GM10248 (cell line): ENCODE measurements at places on chromosomes 4 and X.

- DNase-seq = peak; percentile 56
Observed at GRCh38 chr4:127698789-127699200, 31.4 kb upstream of the SLC25A31 start.

DNA sequence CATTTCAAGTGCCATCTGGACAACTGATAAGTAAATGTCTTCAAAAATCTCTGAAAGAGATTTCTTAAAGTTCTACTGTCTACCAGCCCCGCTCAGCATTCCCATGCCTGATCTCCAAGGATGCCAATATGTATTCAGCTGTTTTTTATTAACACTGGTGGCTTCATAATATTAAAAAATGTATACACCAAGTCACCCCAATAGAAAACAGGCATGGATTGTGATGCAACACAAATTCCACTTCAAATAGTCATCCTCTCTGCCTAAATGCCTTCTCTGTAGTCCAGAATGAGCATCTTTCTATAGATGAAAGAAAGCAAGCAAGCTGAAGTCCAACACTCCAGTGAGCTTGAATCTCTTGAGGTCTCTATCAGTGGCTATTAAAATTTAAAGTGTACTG lies 152.2 kb upstream of the PPARGC1A start:
- DNase-seq = no peak

DNA sequence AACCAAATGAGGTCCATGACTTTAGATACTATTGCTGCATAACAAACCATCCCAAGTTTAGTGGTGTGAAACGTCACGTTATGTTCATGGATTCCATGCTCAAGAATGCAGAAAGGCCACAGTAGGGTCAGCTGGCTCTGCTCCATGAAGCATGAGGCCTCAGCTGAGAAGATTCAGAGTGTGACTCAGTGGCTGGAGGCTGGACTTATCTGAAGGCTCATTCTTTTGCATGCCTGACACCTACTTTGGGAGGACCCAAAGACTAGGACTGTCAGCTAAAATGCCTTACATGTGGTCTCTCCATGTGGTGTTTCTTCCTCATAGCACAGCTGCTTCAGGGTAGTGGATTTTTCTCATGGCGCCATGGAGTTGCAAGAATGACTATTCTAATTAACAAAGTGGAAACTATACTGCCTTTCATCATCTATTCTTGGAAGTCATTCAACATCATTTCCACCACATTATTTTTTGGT lies 11.5 kb upstream of the CCDC149 start:
- no peak for DNase-seq

GRCh38 chr4:13262816-13263215 lies 221.3 kb downstream of the RAB28 start:
- no peak for DNase-seq

GRCh38 chr4:76035141-76035540 lies 729 bp downstream of the CXCL11 start:
- no peak for DNase-seq

DNA sequence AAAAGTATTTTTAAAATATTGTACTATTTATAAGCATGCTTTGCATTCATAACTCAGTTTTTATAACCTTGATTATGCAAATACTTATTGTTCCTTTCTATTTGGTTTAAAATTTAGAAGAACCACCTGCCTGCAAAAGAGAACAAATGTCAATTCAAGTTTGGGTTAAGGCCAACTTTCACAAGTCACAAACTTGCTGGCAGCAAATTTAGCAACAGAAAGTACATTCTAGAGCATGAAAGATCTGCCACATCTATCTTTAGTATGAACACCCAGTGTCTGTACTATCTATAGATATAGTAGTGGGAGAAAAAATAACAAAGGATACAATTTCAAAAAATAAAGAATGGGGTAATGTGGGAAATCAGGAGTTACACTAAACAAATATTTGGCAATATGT lies 1014.2 kb downstream of the C4orf33 start:
- no peak for DNase-seq

DNA sequence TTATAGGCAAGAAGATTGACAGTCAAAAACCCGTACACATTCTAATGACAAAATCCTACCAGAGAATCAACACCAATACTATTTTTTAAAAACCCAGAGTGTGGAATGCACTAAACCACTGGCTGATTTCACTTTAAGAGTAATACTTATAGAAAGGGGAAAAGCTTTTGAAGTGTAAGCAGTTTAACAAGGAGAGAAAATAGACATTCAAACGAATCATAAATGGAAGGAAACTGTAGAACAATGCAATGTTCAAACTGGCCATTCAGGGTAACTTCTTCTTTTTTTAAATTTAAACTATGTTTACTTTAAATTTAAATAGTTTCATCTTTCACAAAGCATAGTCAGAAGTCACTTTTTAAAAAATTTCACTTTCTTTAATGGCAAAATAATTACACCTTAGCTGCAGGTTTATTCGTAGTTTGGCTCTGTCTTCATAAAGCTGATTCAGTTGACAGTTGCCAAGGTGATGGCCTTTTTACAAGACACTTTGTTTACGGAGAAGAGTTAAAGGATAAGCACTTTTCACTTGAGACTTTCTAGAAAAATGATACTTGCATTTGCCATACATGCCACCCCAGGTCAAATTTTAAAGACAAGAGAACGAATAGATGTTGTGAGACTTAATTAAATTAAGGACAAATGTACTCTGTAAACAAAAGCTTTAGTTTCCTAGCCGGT lies 82.4 kb upstream of the KLF3 start:
- DNase-seq = no peak

GRCh38 chr4:156242390-156242789 lies 288.7 kb upstream of the CTSO start:
- no peak for DNase-seq

DNA sequence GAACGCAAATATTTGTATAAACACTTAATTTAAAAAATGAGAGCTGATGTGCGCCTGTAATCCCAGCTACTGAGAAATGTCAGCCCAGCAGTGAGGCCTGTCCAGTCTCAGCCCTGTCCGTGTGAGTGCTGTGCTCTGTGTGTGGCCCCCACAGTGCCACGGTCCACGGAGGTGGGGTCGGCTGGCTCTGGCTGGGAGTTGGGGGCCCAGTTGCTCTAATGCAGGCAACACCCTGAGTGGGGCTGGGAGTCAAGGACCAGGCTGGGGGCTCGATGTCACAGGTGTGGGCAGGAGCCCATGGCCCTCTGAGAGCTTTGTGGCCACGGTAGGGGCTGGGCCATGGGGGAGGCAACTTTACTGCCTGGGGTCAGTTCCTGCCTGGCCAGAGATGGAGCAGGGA lies 12.8 kb downstream of the PCGF3 start:
- DNase-seq = no peak

DNA sequence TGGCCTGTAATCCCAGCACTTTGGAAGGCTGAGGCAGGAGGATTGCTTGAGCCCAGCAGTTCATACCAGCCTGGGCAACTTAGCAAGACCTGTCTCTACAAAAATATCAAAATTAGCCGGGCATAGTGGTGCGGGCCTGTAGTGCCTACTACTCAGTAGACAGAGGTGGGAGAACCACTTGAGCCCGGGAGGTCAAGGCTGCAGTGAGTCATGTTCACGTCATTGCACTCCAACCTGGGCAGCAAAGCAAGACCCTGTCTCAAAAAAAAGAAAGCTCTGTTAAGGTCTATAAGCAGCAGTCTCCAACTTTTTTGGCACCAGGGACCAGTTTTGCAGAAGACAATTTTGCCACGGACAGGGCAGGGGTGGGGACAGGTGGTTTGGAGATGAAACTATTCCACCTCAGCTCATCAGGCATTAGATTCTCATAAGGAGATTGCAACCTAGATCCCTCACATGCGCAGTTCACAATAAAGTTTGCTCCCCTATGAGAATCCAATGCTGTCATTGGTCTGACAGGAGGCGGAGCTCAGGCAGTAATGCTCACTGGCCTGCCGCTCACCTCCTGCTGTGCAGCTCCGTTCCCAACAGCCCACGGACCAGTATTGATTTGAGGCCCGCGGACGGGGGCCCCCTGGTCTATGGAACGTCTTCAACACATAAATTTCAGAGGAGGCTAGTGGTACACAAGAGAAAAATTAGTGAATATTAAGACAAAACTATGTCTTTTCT lies 67.9 kb downstream of the KLHL8 start:
- no peak for DNase-seq

DNA sequence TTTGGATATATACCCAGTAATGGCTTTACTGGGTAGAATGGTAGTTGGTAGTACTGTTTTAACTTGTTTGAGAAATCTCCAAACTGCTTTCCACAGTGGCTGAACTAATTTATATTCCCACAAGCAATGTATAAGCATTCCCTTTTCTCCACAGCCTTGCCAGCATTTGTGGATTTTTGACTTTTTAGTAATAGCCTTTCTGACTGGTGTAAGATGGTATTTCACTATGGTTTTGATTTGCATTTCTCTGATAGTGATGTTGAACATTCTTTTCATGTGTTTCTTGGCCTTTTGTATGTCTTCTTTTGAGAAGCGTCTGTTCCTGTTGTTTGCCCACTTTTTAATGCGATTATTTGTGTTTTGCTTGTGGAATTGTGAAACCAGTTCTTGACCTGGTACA lies 290.5 kb downstream of the BMPR1B start:
- DNase-seq = no peak

GRCh38 chr4:107317611-107318010 lies 281.5 kb upstream of the DKK2 start:
- DNase-seq = no peak

DNA sequence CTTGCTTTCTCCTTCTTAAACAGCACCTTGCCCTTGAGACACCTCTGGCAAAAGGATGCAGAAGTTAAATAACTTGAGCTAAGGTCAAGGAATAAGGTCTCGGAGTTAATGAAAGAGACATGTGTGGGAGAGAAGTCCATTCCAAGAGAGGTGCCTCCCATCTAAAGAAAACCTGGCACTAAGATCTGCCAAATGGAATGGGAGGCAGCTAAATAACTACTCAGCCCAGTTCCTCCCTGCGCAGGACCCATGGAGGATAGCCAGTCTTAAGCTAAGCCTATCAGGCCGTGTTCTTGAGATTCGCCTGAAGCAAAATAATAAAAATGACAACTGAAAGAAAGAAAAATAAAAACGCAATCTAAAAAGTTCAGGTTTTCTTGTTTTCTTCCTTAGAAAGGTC lies 20.7 kb upstream of the ELF4 start:
- DNase-seq = no peak

DNA sequence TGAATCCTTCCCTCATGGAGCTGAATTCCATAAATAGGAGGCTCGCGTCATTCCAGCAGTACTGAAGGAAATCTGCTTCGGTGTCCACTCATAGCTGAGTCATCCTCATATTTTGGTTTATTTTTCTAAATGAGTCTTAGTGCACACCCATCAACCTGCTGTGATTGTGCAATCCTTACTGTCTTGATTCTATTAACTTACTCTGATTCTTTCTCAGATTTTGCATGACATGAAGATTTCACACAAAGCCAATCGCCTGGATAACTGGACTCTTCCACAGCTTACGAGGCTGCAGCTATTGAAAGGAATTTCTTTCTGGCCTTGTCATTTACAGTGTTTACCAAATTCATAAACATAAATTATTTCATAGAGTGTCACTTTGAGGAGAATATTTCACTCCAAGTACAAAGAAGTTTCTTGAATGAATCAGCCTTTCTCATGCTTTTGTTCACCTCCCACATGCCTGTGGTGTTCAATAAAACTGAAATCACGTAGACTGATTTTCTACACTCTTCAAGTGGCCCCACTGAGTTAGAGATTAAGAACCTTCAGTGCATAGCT lies 207.6 kb upstream of the SLITRK2 start:
- DNase-seq = no peak

DNA sequence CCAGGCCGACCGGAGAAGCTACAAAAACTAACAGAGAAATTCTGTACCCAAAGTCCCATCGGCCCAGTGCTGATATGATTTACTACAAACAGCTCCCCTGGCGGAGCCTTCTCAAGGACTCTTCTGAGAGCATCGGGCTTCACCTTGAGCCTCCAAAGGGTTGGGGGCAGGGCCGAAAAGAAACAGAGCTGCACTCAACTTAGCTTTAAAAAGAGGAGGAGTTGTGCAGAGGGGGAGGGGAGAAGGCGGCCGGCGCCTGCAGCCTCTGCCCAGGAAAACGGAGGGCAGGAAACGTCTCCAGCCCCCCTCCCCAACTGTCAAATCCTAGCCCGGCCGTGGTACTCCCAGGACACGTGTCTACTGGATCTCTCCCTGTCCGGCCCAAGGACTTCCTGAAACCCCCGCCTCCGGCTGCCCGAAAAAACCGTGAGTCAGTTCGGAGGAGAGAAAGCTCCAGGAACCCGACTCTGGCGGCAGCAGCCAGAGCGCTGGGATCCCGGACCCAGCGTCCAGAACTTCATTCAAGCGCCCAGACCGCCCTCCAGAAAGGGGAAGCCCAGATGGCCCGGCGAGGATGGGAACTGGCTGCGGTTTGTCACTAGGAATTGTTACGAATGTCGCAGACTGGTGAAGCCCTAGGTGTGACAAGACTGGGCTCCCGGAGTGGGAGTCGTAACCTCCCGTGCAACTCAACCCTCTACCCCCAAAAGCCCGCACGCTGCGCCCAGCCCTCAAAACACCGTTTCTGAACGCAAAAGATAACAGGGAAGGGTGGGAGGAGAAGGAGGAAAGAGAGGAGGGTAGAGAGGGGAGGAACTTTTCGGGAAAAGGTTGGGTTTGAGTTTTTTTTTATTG lies 973 bp downstream of the ADAMTS3 start:
- peak; percentile 18 for DNase-seq

GRCh38 chr4:113764720-113765264 lies 3.3 kb upstream of the CAMK2D start:
- no peak for DNase-seq

- DNase-seq = no peak
Observed at GRCh38 chrX:150361777-150362351, 1.3 kb upstream of the MAMLD1 start.

GRCh38 chrX:51459125-51459524 lies 37.3 kb downstream of the NUDT11 start:
- DNase-seq = no peak

GRCh38 chr4:105707782-105708180 lies 708 bp downstream of the INTS12 start:
- DNase-seq = no peak

- no peak for DNase-seq
Observed at GRCh38 chr4:181956512-181956911, 286.7 kb upstream of the TENM3 start.

DNA sequence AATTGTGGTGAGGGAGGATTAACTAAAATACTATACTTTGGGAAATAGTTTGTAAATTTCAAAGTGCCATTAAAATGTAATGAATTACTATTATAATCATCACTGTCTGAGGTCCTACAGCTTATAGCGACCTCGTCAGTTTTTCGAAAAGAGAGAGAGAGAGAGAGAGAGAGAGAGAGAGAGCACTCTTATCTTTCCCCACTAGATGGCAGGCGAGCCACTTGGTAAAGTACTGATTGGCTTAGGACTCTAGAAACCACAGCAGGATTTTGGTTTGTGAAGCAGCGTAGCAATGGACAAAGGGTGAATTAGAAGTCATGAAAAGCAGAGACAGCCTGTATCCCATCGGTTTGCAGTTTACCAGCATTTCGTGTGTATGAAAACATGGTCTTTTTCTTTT lies 52.5 kb downstream of the LINC00632 start:
- peak; percentile 24 for DNase-seq

DNA sequence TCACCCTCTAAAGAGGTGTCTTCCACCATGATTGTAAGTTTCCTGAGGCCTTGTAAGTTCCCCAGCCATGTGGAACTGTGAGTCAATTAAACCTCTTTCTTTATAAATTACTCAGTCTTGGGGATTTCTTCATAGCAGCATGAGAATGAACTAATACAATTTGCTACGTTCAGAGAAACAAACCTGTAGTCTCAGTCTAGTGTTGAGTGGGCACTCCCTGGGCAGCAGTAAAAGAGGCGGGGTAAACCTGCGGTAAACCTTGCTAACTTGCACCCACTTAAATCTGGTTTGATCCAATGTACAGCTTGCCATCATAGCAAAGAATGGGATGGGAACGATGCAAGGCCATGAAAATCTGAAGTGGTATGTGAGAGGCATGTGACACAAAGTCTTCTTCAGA lies 22.4 kb downstream of the GRXCR1 start:
- no peak for DNase-seq

- peak; percentile 10 for DNase-seq
Observed at GRCh38 chrX:12080265-12080664, 58.0 kb upstream of the FRMPD4 start.
